ENCODE measurements at places on chromosomes 16 and 17.

- DNase-seq, result no peak
Measured at GRCh38 chr17:28480799-28481571, 7.5 kb downstream of the SLC13A2 start.

DNA sequence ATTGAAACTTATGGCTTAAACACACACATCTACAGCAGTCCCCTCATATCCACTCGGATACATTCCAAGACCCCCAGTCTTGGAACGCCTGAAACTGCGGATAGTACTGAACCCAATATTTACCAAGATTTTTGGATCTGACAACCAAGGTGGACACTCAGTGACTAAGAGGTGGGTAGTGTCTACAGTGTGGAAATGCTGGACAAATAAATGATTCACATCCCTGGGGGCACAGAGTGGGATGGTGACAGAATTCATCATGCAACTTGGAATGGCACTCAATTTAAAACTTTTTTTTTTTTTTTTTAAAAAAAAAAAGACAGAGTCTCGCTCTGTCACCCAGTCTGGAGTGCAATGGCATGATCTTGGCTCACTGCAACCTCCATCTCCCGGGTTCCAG, 54.2 kb upstream of the TRAP1 start:
- DNase-seq, result no peak

- DNase-seq, result no peak
Measured at GRCh38 chr17:28888832-28889231, 8.7 kb downstream of the FLOT2 start.

DNA sequence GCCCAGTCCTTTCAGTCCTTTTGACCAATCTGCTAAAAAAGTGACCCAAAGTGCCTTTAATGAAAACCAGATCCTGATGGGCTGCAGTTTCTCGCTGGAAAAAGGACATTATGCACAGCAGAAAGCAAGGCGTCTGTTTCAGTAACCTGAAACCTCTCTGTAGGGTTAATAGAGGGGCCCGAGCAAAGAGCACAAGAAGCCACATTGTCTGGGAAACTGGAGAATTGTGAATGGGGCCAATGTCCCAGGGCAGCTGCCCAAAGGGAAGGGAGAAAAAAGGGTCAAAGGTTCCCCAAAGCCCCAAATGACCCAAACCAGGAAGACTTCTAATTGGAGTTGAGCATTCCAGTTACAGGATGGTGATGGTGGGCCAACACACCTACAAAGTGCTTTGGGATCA, 3.0 kb downstream of the OTOA start:
- DNase-seq, result no peak

GRCh38 chr16:3580251-3580651, 3.0 kb upstream of the NLRC3 start:
- DNase-seq, result no peak

DNA sequence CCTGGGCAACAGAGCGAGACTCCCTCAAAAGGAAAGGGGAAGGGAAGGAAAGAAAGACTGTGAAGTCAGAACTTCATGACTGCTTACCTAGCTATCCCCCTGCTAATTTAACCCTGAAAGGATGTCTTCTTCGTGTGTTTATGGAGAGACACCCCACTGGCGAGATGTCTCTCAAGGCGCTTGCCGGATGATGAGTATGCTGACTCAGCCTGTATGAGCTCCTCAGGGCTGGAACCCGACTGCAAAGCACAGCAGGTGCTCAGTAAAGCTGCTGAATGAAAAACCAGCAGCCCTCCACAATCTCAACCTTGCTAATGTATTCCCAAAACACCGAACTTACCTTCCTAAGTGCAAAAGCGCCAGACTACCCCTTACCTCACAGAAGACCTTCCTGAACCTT, 2.3 kb downstream of the ANKFY1 start:
- DNase-seq, result no peak

DNA sequence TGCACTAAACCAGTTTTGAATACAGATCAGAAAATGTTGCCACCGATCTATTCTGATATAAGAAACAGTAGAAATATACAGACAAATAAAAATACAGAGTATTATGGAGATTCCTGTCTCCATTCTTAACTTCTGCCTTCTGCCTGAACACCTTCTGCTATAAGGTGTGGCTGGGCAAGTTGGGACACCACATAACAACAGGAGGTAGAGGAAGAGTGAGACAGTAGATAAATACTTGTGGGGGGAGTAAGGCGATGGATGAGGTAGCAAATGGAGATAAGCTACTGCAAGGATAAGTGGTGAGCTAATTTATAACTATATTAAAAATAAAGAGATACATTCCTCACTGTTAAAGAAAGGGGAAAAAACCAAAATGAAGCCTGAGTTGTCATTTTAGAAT, 143.7 kb downstream of the CDH8 start:
- no peak for DNase-seq

DNA sequence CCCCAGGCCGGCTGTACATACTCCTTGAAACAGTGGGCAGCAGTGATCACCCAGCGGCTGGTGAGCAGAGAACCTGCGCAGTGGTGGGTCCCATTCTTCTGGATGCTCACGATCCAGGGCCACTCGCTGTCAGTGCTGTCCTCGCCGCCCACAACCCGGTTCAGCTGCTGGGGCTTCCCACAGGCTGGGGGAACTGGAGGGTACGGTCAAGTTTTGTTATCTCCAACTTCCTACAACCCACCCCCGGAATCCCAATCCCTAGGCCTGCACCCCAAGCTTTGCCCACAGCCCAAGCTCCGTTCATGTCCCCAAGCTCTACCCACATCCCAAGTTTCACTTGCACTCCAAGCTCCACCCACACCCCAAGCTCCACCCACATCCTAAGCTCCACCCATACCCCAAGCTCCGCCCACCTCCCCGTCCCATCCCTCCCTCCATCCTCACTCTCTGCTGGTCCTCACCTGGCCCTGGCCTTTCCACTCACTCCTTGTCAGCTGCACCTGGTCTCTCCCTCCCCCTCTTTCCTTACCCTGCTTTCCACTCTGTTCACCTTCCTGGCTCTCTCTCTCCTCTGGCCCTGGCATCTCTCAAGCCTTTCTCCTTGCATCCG, 1.8 kb downstream of the PRSS22 start:
- DNase-seq, result no peak

DNA sequence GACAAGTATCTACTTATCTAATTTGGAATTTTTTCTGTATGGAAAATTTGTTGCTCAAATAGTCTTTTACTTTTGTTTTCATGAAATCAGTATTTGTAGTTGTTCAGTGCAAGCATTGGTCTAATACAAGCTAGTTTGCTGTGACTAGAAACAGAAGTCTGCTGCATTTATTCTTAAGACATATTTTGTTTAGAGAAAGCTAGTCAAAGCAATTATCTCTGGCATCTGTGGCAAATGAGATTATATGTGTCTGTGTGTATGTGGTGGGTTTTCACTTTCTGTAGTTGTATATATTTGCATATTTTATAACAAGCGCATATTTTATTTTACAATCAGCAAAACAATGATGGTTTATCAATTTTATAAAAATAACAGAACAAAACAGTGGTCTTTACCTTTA, 96.0 kb upstream of the SIAH1 start:
- no peak for DNase-seq

- no peak for DNase-seq
Measured at GRCh38 chr16:31093132-31093703, 1.4 kb downstream of the VKORC1 start.

DNA sequence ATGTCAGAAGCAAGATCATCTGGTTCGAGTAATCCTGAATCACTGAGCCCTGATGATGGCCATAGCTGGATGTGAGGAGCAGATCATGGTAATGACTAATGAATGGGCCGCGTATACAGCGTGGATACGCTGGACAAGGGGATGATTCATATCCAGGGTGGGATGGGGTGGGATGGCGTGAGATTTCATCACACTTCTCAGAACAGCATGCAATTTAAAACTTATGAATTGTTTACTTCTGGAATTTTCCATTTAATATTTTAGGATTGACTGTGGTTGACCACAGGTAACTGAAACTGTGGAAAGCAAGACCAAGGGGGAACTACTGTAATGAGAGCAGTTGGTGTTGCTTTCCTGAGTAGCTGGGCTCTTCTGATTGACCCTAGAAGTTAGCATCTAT, 225.5 kb downstream of the STX8 start:
- no peak for DNase-seq

DNA sequence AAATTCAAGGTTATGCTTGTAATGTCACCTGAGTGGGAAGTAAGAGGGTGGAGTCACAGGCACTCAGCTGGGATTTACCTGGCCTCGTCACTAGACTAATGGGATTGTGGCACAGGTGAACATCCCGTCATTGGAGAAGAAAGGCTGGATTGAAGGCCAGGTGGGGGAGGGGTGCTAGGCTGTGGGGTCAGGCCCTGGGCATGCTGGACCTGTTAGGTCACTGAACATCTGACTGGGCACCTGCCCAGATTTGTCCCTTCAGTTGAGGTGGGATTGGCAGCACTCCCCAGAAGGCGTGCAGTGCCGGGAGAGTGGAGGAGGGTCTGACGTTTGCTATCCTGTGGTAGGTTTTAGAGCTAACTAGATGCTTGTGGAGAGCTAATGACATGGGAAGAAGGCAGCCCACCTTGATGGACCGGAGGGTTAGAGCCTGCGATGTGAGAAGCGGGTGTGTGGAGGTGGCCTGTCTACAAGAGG, 161.5 kb upstream of the ZNF267 start:
- no peak for DNase-seq

- no peak for DNase-seq
Measured at GRCh38 chr16:58638148-58639036, 8.8 kb upstream of the CNOT1 start.

DNA sequence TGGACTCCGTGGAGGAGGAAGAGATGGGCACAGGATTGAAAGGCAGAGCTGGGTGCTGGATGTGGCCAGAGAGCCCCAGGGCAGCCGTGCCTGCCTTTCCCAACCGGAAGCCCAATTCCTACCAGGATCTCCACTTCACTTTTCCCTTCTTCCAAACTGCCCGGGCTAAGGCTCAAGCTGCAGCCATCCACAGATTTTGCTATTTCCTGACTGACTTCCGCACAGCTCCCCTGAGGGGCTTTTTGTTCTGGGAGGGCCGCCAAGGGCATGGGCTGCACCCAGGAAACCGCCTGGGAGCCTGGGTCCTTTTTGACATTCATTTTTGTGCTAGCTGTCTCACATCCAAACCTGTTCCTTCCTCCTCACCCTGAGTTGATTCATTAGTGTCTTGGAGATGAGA, 4.2 kb downstream of the SHISA6 start:
- DNase-seq, result no peak

GRCh38 chr16:8675183-8676159, 1.1 kb downstream of the ABAT start:
- DNase-seq, result peak; percentile 66

DNA sequence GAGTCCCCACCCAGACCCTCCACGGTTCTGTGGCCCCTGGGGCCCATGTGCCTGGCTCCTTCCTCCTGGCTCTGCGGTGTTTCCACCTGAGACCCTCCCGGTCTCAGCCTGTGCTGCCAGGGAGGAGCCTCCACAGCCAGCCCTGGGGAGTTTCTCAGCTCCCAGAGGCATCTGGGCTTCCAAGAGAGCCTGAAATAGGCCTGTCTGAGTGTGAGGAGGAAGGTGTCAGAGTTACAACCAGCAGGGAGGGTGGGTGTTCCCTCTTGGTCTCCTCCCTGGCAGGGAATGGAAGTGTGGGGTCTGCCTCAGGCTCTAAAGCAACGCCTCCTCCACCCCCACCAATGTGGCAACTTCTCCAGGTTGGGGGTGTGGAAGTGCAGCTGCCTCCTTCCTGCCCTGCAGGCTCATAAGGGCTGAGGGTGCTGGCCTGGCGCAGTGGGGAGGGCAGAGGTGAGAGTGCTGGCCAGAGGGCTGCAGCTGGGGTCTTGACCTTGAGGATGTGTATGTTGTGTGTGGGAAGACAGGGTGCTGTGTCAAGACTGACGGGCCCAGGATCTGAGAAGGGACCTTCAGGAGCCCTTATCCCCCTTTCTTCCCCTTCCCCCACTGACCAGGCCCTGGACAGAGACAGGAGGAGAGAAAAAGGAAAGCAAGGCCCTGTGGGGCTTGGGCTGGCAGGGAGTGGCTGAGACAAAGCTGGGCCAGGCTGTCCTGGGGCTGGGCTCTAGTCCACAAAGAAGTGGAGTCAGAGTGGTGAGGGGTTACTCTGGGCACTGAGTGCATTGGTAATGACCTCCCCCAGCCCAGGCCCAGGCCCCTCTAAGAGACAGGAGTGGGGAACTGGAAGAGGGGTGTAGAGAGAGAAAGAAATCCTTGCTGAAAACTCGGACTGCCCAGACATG, 2.4 kb downstream of the CYGB start:
- DNase-seq, result no peak

GRCh38 chr17:82231562-82232321, 2.9 kb downstream of the SLC16A3 start:
- DNase-seq, result no peak

GRCh38 chr17:74883241-74883745, 10.1 kb downstream of the FADS6 start:
- no peak for DNase-seq

GRCh38 chr17:76683921-76684745, 26.6 kb downstream of the MXRA7 start:
- no peak for DNase-seq

GRCh38 chr16:68452176-68452575, 3.9 kb upstream of the SMPD3 start:
- no peak for DNase-seq

DNA sequence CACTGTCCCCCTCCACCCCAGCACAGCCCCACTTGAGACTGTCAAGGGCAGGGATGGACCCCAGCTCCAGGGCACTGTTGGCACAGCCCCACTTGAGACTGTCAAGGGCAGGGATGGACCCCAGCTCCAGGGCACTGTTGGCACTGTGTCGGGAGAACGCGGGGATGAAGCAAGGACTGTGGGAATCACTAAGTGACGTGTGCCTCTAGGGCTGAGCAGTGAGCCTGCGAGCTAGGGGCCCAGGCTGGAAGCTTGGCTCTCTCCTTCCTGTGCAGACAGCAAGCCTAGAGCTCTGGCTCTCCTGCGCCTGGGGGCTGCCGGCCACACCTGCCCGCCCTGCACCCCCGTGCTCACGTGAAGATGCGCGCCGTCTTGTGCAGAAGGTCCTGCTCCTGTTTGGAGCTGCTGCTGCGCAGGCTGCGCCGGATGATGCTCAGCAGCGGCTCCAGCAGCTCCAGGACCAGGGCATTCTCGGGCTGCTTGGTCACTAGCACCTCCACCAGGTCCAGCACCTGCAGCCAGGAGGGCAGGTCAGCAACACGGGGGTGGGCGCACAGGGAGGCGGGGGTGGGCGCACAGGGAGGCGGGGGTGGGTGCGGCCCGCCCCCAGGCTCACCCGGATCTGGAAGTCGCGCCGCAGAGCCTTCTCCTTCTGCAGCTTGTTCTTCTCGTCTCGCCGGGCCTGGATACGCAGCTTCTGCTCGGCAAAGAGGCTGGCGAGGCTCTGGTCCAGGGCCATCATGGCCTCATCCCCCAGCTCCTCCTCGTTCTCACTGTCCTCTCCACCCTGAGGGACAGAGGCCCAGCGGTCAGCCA, 10.8 kb downstream of the MYBBP1A start:
- DNase-seq, result no peak

GRCh38 chr16:22318690-22319358, 21.6 kb downstream of the POLR3E start:
- DNase-seq, result peak; percentile 65

DNA sequence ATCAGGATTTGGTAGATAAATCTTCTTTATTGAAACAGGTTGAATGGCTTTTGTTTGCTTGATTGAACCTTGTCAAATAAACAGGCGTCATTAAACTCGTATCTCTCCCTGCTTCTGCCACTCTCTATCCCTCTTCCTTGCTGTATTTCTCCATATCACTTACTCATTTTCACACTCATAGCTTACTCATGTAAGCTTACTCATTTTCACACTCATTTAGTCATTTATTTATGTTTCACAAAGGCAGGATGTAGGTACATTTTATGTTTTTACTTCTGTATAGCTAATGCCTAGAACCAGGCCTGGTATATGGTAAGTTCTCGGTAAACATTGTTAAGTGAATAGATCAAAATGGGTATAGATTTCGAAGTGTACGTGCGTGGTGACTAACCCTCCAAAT, 450.0 kb downstream of the PMP22 start:
- no peak for DNase-seq

- DNase-seq, result no peak
Measured at GRCh38 chr17:81431545-81432482, 36.6 kb downstream of the BAHCC1 start.
